ENCODE measurements at places on chromosomes 6 and 20.

- DNase-seq, result no peak
Observed at GRCh38 chr6:121612927-121613326, 177.5 kb downstream of the GJA1 start.

DNA sequence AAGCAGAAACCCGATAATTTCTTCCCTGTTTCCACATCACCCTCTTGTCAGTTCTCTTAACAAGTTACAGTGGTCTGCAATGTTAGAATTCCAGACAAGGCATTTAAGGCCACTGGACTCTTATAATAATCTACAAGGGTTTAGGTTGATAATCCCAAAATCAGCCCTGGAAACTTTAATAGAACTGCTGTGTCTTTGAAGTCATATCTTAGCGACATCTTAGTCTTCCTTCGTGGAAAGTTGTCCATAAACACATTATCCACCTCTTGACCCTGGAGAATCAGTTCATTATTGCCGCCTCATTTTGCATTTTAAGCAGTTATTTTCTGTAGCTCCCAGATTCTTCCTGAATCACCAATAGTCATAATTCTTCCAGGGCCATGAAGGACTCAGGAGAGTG, 108.6 kb upstream of the PLCB4 start:
- no peak for DNase-seq

DNA sequence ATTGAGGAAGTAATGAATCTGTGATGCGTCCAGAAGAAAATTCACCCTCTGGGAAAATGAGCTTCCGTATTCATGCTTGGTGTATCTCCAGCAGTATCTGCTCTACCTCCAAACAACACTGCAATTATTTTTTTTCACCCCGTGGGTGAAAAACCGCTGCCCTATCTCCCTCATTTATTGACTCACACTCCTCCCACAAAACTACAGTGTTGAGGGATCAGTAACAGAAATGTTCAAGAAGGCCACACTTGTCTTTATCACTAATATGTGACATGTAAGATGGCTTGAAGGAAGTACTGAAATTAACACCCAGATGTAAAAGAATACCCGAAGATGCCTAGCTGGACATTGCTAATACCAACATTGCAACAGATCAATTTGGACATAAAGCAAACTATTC, 4.9 kb upstream of the TBX18 start:
- no peak for DNase-seq

- DNase-seq, result no peak
Observed at GRCh38 chr6:169980826-169981450, 229.5 kb downstream of the ERMARD start.

DNA sequence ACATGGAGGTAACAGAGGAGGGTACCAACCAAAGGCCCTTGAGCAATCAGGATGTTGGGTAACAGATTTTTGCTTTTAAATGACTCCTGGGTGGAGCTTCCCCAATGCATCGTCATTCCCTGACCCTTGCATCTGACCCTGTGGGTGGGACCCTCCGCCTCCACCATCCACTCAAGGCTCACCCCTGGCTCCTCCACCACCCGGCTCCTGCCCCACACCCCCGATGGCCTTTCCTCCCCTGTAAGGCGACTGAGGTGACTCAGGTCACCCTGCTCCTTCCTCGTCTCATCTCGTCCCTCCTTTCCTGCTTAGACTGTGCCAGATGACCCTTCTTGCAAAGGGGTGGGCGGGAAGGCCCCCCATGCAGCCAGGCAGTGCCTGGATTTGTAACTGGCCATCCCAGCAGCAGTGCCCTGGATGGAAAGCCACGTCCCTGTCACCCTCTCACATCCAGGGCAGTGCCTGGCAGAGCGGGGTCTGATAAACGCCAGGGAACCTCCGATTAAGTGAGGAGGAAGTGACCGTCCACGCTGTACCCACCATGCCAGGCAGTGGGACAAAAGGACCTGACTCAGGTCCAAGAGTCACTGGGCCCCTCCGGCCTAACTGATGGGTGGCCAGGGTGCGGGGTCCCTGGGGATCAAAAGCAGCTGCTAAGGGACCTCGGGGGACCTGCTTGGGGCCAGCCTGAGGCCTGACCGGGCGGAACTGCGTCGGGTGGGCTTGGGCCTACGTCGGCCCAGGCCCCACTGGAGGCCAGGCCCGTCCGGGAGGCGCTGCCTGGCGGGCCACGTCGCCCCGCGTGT, 624 bp upstream of the NPEPL1 start:
- DNase-seq, result no peak
